T-helper 9 cell (primary cell): ENCODE measurements at places on chromosomes 4 and X.

- no peak for DNase-seq
Observed at GRCh38 chr4:142480244-142480643, 365.9 kb downstream of the INPP4B start.

- DNase-seq: no peak
Observed at GRCh38 chr4:55008166-55009056, 117.0 kb downstream of the KDR start.

GRCh38 chr4:4321951-4322688 is 32.1 kb downstream of the ZBTB49 start:
- DNase-seq: no peak

GRCh38 chr4:6123116-6123515 is 77.2 kb downstream of the JAKMIP1 start:
- no peak for DNase-seq

DNA sequence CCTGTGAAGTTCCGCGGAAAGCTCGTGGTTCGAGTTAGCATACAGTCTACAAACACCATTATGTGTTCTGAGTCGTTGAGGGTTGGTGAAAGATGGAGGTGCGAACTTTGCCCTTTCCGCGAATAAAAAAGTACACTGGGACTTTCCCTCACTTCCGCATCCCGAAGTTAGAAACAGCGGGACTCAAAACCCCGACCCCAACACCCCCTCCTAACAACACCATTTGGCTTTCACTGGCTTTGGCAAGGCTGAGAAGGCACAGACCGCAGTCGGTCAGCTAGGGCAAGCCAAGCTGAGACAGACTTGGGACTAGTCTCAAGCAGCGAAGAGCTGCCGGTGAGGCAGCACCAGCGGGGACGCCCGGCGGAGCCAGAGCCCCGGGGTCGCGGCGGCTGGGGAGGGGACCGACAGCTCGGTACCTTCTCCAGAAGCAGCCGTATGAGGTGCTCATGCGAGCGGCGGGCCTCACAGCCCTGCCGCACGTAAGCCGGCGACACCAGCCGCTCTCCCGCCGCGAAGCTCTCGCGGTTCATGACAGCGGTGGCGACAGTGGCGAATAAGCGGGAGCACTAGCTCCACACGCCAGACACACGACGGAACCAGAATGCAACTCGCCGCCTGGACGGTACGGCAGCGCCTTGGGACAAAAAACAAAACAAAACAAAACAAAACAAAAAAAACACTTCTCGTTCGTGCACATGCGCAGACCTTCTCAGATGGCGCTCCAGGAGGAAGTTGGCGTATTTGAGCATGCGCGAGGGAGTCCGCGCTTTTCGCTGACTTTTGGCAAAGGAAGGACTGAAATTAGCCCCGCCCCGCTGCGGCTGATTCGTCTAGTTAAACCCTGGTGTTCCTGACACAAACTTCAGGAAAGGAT is at the start of gene SEPSECS:
Gene SEPSECS (minus strand): TSS at position 613 of the 877 bp plus-strand sequence. CDS start 80 bp downstream, at position 533.
- peak; percentile 93 for DNase-seq

DNA sequence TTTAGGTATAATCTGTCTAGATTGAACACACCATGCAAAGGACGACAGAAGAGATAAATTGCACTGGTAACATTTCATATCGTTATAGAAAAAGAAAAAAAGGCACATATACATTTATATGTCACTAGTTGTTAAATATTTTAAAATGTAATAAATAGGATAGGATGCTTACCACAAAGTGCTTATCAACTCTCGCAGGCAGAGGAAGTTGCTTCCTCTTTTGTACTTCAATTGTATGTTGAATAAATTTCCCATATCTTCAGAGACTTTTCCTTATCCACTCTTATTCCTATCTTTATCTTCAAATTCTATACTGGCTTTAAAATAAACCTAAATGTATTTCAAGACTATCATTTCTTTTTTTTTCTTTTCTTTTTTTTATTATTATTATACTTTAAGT is 163.3 kb upstream of the SPOCK3 start:
- no peak for DNase-seq

DNA sequence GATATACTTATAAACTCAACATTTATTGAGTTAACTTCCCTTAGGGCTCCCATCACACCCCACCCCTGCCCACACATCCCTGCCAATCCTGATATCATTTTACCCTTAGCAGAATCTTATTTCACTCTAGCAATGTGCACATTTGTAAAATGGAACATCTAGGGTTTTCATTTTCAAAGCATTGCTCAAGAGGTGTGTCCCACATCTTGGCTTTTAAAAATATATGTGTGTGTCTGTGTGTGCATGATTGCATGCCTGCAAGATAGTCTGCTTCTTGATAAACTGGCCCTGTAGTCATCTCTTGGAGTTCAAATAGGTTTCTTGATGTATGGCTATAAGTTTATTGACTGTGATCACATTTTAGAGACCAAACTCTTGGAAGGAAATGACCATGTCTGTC is 26.4 kb upstream of the EGF start:
- DNase-seq: no peak

DNA sequence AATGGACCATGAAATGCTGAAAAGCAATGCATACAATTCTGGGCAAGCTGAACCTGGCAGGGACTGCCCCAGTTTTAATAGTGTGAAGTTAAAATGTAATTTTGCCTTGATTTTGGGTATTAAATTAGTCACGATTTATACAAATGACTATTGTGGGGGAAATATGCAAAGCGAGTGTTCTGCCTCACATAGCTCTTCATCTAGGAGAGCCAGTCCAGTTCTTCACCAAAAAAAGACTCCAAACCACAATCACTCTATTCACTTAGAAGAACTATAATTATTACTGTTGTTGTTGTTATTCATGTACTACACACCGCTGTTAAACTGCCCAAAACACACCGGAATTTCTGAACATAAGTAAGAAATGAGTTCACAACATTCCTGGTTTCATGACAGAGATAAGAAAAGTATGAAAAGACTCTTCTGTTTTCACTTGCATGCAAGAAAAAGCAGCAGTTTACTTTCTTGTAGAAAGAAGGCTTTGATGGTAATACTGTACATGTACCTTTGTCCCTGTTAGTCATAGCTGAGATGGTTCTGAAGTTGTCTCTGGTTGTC is 101.9 kb downstream of the QRFPR start:
- DNase-seq: no peak

GRCh38 chr4:117491516-117491915 is 406.1 kb upstream of the TRAM1L1 start:
- no peak for DNase-seq

GRCh38 chr4:141896687-141897086 is 260.3 kb downstream of the IL15 start:
- DNase-seq: no peak

DNA sequence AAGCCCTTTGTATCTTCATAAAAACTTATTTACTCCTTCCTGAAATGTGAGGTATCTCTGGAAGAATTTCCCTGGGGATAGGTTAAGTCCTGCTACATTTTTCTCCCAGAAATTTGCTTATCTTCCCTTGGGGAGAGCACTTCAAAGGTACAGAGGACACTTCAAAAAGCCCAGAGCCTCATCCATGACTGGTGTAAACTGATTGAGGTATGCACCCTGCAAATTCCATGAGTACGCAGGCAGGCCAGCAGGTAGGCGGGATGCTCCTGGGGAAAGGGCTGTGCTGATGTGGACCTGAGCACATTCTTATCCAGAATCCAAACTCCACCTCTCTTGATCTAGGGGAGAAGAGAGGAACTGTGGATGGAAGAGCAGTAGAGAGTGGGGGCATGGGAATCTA is 26.3 kb upstream of the RASGEF1B start:
- DNase-seq: no peak

DNA sequence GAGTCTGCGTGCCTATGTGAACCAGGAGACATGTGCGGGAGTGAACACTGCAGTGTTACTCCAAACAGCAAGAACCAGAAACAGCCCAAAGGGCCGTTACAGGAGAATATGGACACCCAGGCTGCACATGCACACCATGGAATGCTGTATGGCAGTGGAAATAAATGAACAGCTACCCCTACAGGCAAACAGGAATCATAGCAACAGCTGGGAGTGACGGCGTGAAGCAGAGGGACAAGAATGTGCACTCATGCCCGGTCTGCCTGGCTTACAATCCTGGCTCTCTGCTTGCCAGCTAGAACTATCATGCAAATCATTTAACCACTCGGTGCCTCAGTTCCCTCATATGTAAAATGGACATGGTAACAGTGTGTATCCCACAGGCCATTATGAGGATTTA is 16.6 kb downstream of the GPKOW start:
- no peak for DNase-seq

- DNase-seq: no peak
Observed at GRCh38 chrX:45379236-45379635, 178.6 kb upstream of the DIPK2B start.
